ENCODE measurements at places on chromosomes 2 and 18.

DNA sequence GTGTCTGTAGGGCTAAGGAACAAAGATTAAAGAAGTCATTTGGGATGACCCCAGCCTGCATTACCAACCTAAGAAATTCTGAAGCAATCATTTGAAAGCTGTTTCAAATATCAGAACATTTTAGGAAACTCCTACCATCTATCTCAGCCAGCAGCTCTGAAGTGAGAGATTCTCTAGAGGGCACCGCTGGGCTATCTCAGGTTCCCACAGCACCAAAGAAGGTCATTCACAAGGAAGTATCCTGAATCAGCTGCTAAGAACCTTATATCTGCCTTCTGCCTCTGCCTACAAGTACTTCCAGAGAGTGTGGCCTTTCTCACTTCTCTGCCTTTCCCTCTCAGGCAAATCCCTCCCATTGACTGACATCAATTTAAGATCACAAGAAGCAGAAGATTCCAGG, 13.4 kb upstream of the EVA1A start:
- DNase-seq: no peak

DNA sequence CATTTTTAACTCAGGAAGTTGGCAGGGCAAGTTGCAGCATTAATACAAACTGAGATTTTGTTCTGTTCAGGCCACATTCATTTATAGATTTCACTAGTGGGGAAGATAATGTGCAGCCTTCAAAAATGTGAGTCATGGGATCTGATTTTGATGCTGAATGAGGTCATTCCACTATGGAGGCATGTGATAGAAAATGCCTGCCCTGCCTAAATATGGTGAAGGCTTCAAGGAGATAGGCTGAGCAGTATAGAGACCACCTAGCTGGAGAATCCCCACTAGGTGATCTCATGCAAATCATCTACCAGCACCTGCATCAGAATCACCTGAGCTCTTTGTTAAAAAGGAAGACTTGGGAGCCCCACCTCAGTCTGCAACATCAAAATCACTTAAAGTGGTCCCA, 43.7 kb downstream of the PAX3 start:
- DNase-seq: no peak

GRCh38 chr2:55236992-55237543, 4.6 kb downstream of the RPS27A start:
- DNase-seq: no peak

DNA sequence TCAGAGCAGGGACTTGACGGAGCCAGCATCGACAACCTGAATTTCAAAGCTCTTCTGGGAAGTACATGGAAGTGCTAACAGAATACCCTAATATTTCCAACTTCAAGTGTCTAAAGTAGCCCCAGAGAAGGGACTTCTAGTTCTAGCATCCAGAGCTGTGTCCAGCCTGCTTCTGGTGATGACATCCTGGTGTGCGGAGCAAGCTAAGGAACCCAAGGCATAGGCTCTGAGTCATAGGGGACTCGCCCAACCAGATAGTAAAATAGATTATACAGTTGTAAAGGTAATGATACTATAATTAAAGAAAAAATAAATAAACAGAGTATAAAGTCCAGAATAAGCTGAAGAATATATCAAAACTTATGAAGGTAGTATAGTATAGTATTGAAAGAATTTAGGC, 108.1 kb upstream of the SERPINE2 start:
- no peak for DNase-seq

- no peak for DNase-seq
These were observed 105.9 kb downstream of the CERS6 start for GRCh38 chr2:168561991-168562390.

- DNase-seq: no peak
These were observed 22.6 kb downstream of the MYO5B start for GRCh38 chr18:50172367-50172766.

- no peak for DNase-seq
These were observed 24.1 kb downstream of the ST8SIA5 start for GRCh38 chr18:46732801-46733200.

DNA sequence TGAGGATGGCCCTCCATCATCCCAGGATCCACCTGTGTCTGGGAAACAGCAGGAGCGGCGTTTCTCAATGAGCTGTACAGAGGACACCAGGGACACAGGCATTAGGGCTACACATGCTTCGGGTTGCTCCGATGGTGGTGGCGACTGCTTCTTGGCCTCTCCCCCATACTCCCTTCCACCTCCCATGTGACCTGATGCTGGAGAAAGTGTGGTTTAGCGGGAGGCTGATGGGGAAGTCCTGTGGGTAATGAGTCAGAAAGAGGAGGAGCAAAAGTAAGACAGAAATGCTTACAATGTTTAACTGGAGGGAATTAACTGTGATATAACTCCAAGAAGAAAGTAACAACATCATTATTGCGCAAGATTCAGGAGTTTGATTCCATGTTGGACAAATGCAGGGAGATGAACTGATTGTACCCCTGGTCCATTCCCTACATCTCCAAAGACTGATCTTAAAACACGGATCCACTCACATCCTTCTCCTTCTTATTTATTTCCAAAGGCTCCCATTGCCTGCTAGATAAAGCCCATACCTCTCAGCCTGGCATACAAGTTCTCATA, 186.6 kb downstream of the NRP2 start:
- no peak for DNase-seq

GRCh38 chr2:160783474-160783873, 289.9 kb upstream of the RBMS1 start:
- no peak for DNase-seq

GRCh38 chr2:236705295-236706105, 135.9 kb downstream of the ACKR3 start:
- DNase-seq: no peak

GRCh38 chr18:78953566-78953965, 26.1 kb upstream of the SALL3 start:
- DNase-seq: no peak

GRCh38 chr2:59177748-59178147, 936.6 kb upstream of the FANCL start:
- no peak for DNase-seq

DNA sequence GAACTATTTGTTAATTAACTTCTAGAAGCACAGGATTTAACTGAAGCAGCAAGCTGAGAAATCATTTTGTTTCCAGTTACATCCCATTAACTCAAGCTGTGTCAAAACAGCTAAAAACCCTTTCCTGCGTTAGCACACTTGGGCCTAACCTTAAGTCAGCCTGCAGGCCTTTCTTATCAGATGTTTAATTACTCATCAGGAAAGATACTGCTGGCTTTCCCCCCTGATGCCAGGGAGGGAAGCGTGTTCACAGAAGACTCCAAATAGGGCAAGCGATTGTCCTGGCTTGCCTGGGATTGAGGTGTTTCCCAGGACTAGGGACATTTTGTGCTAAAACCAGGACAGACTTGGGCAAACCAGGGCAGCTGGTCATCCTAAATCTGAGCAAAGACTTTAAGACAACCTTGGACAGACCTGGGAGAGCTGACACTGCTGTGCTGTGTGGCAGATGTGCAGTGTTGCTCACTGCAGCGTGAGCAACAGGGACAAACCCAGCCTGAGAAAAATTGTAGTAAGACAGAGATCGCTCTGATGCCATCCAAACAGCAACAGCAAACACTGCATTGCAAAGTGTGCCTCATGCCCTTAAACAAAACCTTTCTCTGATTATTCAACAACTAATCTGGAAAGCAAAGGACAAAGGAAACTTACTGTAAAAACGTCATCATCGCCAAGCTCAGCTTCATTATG, 100.9 kb downstream of the SPRED2 start:
- no peak for DNase-seq

GRCh38 chr2:217877866-217878265, 124.9 kb downstream of the TNS1 start:
- no peak for DNase-seq

- no peak for DNase-seq
These were observed 23.2 kb downstream of the GPR39 start for GRCh38 chr2:132439703-132440398.

DNA sequence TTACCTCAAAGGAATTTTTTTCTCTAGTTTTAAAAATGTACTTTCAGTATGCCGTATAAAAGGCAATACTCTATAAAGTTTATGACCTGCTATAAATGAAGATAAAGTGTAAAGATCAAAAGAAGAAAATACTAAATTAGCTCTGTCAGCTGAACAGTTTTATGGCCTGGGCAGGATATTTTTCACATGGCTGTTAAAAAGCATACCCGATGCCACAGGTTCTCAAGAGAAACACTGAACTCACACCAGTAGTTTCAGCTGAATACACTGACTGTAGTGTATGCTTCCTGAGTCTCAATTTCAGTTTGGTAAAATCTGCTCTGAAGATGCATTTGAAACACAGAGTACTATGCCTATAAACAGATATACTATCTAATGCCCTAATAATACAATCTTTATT, 126.0 kb downstream of the PIGN start:
- DNase-seq: no peak

GRCh38 chr2:150485114-150485870, 2.2 kb downstream of the RND3 start:
- DNase-seq: no peak

GRCh38 chr2:159933727-159934049, 128.7 kb downstream of the PLA2R1 start:
- no peak for DNase-seq

GRCh38 chr2:38935568-38936172, 46.0 kb downstream of the ARHGEF33 start:
- DNase-seq: no peak

DNA sequence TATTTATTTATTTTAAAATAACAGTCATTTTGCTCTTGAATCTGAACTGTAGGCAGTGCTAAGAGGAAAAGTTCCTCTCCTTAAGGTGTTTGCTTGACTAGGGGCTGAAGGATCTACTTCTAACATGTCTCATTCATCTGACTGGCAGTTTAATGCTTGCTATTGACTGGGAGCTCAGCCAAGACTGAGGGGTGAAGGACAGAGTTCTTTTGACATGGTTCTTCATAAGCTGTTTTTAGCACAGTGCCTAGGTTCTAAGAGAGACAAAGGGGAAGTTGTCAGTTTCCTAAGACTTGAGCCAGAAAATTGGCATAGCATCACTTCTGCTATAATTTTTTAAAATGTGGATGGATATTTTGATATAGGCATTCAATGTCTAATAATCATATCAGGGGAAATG, 73.0 kb downstream of the COMMD1 start:
- no peak for DNase-seq

GRCh38 chr2:146806364-146807005, 1038.3 kb upstream of the ACVR2A start:
- no peak for DNase-seq

DNA sequence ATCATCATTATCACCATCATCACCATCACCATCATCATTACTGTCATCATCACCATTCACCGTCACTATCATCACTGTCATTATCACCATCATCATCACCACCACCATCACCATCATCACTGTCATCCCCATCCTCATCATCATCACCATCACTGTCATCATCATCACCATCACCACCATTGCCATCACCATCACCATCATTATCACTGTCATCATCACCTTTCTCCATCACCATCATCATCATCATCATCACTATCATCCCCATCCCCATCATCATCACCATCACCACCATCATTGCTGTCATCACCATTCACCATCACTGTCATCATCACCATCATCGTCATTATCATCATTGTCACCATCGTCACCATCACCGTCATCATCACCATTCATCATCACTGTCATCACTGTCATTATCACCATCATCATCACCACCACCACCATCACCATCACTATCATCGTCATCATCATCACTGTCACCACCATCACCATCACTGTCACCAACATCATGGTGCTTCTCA, 9.8 kb downstream of the HPCAL1 start:
- DNase-seq: no peak

GRCh38 chr2:73254343-73255006, 20.4 kb downstream of the CCT7 start:
- DNase-seq: no peak

DNA sequence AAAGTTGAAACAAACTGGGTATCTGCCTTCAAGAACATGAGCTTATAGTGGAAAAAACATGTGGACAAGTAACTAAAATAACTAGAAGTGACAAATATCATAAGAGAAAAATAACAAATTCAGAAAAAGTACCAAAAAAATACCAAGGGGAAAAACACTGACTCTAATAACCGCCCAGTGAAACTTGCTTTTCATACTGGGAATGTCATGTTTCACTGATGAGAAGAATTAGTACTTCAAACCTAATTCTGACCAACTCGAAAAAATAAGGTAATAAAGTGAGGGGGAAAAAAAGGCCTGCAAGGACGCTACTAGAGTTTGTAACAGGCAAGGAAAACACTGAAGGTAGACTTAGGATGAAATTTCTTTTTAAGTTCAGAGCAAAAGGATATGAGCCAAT, 83.6 kb downstream of the RTTN start:
- DNase-seq: no peak

DNA sequence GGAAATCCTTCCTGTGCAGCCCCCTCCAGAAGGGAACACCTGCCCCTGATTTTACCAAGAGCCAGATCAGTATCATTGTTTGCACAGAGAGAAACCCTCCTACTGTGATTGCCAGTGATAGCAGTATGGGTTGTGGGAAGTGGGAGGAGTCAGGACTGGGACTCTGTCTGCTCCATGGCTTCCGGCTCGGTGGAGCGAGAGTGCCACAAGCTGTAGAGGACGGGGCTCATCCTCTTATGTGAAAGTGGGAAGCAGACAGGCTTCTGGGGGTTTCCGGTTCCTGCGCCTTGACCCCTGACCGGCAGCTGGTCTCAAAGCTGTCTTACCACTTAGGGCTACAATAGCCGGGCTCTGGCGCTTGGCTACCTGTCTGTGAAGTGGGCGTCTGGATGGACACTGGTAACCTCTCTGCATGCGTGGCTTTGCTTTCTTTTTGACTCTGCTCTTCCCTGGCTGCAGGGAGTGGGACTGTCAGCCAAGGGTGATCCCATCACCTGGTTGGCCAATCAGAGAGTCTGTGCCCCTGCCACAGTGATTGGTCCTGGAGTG, 79.7 kb downstream of the BCL2L11 start:
- no peak for DNase-seq

GRCh38 chr18:74806700-74807416, 209.2 kb downstream of the ZNF407 start:
- no peak for DNase-seq

GRCh38 chr18:58581265-58581664, 47.6 kb downstream of the ALPK2 start:
- DNase-seq: no peak

DNA sequence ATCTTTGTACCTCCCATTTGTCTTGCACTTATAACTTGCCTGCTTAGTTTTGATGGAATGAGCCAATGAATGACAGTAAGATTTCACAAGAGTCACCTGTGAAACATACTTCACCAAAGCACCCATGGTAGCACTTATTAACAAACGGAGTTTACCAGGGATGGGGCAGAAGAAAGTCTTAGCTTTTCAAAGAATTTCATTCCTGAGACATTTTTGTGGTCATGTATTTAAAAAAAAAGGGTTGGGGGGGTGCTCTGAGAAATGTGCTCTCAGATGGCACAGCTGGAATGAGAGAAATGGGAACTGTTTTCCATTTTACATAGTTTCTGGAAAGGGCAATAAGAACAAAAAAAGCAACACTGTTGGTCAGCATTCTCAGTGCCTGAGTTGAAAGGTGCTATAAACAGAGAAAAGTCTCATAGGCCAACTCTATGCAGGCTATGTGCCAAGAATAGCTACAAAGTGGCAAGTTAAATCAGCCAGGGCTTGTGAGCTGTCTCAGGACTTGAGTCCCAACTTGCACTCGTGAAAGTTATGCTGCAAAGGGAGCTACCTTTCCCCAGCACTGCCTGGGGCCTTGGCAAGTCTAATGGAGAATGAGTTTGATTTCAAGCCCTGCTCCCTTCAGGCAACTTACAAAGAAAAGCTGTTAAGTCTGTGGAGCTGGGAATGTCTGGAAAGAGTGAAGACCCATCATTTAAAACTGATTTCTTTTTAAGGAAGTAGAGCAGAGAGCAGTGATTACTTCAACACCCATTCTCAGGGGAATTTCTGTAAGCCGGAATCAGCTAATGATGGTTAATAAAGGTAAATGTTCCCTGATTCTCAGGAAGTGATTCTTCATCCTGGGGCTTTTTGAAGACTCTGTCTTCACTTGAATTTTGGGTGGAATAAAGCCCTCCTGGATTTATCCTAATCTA, 170.6 kb downstream of the SLC8A1 start:
- no peak for DNase-seq
